ENCODE measurements at places on chromosomes 2 and 18. TPM values are rescaled to one million over a fixed set of nuclear protein-coding genes. Genes with fewer than 3 reads are reported as not detected.

- H3K4me1 ChIP-seq, result peaks cover 43% of the 10 kb centered on the region
- peak overlapping the region; percentile 87 for H3K4me3 ChIP-seq
- no peaks in the 10 kb centered on the region for H3K27me3 ChIP-seq
- H3K27ac ChIP-seq, result peak overlapping the region; percentile 98
These were observed 1.7 kb downstream of the CXCR4 start for GRCh38 chr2:136116151-136116812.

DNA sequence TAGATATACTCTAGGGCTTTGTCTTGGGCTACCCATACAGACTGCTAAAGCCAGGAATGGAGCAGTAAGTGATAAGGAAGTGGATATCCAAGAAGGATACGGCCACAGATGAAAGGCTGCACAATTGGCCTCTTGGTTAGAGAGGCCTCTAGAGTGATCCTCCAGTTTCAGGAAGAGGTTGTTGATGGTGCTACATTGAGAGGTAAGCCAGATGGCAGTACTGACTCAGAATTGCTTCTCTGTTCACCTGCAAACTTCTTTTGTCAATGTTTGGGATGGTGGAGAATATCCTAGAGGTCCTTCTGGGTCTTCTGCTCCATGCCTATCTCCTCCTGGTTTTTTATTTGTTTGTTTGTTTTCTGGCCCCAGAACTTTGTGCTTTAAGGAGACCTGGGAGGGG lies 226.8 kb upstream of the LRRTM1 start:
- no peak overlapping the region for H3K27ac ChIP-seq
- no peaks in the 10 kb centered on the region for H3K27me3 ChIP-seq
- no peaks in the 10 kb centered on the region for H3K4me1 ChIP-seq
- no peak for DNase-seq
- no peak overlapping the region for H3K4me3 ChIP-seq
- no peaks in the 10 kb centered on the region for H3K36me3 ChIP-seq

GRCh38 chr18:35696307-35696706 lies 114.8 kb downstream of the GALNT1 start:
- H3K27ac ChIP-seq, result no peak overlapping the region
- DNase-seq, result no peak
- no peaks in the 10 kb centered on the region for H3K4me1 ChIP-seq
- no peaks in the 10 kb centered on the region for H3K27me3 ChIP-seq

TMEM37 gene
- not detected for polyA plus RNA-seq

DNA sequence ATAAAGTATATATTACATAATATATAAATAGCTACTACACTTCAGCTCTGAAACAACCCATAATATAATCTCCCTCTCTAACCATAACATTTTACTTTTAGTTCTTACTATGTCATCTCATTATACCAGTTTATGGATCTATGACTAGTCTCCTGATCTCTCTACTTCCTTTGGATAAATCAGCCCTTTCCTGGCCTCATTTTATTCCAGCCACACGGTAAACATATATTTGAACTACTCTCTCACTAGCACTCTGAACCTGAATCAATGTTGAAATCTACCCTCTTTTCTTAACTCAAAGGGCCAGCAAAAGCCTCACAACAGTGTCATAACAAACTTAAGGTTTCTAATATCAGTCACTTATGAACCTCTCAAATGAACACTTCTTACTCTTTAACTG lies 62.6 kb downstream of the BAZ2B start:
- no peaks in the 10 kb centered on the region for H3K27me3 ChIP-seq
- no peaks in the 10 kb centered on the region for H3K36me3 ChIP-seq
- no peak for DNase-seq
- no peak overlapping the region for H3K27ac ChIP-seq

SP5 gene
- not detected for polyA plus RNA-seq

FN1 gene
- 0.08 TPM for polyA plus RNA-seq
